Stimulated activated CD4-positive, alpha-beta T cell treated with anti-CD3 and anti-CD28 coated beads, Interleukin-1b, Interleukin-23, amount 100 ng/mL, for 48 hours (primary cell): ENCODE measurements at places on chromosomes 16 and 17.
A peak's percentile ranks its signal among the peaks of the same experiment; 100 is the strongest.

- DNase-seq, result no peak
Observed at GRCh38 chr17:75639771-75640555, 6.7 kb downstream of the SMIM5 start.

GRCh38 chr16:88279998-88280397, 102.8 kb upstream of the ZNF469 start:
- no peak for DNase-seq

- DNase-seq, result no peak
Observed at GRCh38 chr17:60240290-60240689, 90.5 kb downstream of the CA4 start.

GRCh38 chr16:75224306-75225082, 5.7 kb downstream of the CTRB1 start:
- no peak for DNase-seq

DNA sequence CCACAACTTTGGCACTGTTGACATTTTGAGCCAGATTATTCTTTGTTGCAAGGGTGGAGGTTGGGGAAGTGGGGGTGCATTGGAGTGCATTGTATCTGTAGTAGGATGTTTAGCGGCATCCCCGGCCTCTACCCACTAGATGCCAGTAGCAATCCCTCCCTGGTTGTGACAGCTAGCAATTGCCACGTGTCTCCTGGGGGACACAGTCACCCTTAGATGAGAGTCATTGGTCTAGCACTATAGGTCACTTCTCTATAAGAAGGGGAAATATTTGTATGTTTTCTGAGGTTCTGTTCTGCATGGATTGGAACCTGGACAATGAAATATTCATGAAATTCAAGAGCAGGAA, 32.4 kb downstream of the MSI2 start:
- no peak for DNase-seq

- DNase-seq, result no peak
Observed at GRCh38 chr16:23182679-23183542, at the start of gene SCNN1G. SCNN1G (plus strand) TSS chr16:23182745; CDS start chr16:23186272, 3,527 bp downstream.

DNA sequence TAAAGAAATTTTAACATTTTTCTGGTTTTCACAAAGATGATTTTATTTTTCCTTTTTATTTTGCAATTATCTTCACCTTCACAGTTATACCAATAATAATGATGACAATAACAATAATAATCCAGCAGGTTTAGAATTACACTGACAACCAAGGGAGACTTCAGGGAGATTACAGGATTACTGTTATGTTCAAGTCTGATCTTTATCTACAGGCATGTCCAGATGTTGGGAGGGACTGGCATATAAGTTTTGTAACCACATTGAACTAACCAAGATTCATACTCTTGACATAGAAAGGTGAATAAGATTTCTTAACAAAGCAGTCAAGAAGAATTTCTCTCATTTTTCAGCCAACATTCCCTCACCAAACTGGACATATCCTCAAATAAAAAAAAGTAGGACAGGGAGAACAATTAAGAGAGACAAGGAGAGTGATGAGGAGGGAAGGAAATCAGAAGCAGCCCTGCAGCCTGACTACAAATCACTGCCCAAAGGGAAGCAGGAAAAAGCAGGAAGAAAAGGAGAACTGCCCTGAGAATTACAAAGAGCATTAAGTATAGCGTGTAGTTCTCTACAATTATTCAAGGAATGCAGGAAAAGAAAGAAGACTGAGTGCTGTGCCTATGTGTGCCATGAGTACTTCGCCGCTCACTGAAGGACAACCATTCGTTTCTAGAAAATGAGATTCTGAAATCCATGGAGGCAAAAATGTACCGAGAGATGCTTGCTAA, 155.7 kb upstream of the C17orf78 start:
- DNase-seq, result no peak

- no peak for DNase-seq
Observed at GRCh38 chr17:70886648-70887047, 717.3 kb downstream of the KCNJ2 start.

- DNase-seq, result no peak
Observed at GRCh38 chr16:11629071-11630030, 38.9 kb upstream of the SNN start.

GRCh38 chr16:17988839-17989238, 347.7 kb downstream of the NPIPA8 start:
- no peak for DNase-seq

DNA sequence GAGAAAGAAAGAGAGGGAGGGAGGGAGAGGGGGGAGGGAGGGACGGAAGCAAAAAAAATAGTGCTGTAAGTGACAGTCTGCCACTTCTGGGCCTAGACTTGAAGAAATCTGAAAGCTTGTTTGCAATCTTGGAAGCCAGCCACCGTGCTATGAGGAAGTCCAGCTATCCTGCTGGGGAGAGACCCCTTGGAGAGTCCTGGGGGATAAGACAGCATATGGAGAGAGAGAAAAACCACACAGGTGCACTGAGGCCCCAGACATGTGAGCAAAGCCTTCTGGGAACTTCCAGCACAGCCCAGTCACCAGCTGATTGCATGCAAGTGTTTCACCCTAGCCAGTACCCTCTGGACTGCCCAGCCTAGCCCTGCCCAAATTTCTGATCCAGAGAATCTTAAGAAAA, 12.6 kb upstream of the ALOX12B start:
- no peak for DNase-seq

- no peak for DNase-seq
Observed at GRCh38 chr17:31560616-31561235, 169.3 kb downstream of the RAB11FIP4 start.

- peak; percentile 73 for DNase-seq
Observed at GRCh38 chr16:50665128-50665878, 15.8 kb downstream of the SNX20 start.

DNA sequence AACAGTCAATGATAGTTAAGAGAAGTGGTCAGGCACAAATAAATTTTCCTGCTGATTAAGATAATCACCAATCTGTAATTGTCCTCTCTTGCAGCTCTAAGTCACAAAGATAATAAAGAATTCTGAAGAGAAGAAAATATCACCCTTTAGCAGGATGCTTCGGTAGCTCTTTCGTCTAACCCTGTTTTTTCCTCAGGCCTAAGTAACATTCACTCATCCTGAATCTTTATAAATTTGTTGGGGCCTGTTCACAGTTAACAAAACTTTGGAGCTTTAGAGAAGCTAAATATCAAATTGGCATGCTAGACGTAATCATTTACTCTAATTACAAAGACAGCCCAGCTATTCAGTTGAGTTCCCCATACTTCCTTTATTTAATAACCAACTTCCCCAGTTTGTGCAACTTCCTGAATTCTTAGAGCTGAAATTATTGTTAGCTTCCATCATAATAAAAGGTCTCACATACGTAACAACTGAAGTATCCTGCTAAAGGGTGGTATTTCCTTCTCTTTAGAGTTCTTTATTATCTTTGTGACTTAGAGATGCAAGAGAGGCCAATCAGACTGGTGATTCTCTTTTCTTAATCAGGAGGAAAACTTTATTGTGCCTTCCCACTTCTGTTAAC, 118.6 kb downstream of the TANGO6 start:
- DNase-seq, result no peak

GRCh38 chr17:41976142-41976768, 9.7 kb downstream of the CNP start:
- no peak for DNase-seq

DNA sequence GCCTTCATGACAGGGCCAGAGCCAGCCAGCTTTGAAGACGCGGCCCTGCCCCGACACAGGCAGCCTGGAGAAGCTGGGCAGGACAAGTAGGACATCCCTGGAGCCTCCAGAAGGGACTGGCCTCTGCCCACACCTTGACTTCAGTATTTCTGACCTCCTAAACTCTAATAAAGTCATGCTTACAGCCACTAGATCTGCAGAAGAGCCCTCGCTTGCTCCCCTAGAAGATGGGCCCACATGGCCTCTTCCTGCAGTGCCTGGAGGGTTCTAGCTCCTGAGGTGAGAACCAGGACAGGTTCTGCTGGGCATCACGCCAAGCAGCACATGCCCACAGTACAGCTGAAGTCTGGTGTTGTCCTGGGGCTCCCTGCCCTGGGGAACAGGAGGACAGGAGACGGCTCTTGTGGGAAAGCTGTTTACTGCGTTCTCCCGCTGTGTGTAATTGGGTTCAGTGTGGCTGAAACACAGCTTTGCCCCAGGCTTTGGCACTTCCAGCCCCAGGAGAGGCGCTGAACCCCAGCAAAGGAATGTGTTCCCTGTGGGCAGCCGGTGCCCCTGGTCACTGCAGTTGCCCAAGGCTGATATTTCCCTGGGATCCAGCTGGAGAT, 2.6 kb downstream of the APRT start:
- DNase-seq, result no peak

DNA sequence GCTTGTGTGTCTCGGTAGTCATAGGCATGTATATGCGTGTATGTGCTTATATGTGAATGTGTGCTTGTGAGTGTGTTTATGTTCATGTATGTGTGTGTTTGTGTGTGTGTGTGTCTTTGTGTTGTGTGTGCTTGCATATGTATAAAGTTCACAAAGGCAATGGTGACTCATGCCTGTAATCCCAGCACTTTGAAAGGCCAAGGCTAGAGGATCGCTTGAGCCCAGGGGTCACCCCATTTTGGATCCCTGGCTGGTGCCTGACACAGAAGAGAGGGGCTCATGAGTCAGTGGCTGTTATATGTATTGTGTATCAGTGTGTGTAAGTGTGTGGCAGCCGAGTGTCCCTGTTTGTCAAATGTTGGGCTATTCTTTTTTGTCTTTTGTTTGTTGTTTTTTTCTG, 69.3 kb downstream of the ABCC1 start:
- DNase-seq, result no peak

GRCh38 chr17:917391-917811, 62.2 kb downstream of the NXN start:
- DNase-seq, result no peak

GRCh38 chr16:83856792-83857191, 42.1 kb upstream of the MLYCD start:
- no peak for DNase-seq

DNA sequence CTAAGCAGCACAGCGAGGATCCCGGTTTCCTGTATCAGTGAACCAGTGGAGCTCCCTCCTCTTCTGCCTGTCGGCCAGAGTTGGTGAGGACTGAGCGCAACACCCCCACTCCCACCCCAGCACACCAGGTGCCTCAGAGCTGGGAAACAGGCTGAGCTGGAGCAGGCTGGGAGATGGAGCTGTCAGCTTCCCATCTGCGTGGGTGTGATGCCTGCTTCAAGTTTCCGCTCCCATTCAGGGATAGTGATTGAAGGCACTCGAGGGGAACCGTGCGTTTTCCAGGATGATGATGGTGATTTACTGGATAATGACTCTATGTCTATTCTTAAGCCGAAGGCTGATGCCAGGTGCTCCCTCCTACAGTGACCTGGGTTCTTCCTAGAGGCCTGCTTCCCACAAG, 144.5 kb downstream of the TMEM132E start:
- DNase-seq, result no peak

- DNase-seq, result peak; percentile 53
Observed at GRCh38 chr16:30065943-30066760, 592 bp downstream of the ALDOA start.

GRCh38 chr16:12063004-12063395, 86.5 kb downstream of the SNX29 start:
- no peak for DNase-seq

DNA sequence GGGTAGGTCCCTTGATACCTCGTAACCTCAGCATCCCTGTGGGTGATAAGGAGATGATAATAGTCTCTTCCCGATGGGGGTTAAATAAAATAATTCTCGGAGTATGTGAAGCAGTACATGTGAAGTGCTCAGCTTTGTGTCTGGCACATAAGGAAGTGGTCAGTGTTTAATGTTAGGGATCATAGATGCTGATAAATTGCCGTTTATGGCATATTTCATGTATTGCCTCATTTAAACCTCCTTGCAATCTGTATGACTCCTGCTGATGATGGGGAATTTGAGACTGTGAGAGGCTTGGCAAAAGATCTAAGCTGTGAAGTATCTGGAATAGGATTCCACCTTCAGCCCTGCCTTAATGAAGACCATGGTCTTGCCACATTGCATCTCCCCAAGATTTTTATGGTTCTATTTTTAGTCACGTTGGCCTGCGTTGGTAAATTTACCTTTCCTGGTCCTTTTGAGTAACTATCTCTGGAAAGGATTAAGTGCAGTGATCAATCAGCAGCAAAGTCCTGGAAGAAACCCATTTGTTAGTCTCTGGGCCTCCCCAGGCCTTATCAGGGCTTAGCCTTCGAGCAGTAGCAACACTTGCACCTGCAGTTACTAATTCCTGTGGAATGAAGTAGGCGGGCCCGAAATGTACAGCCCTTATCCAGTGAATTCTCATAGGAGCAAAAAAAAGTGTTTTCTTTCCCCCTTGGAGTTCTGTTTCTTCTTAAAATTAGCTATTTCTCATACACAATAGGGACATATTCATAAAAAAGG, 144.9 kb downstream of the WWOX start:
- no peak for DNase-seq

GRCh38 chr16:8155275-8155674, 435.0 kb downstream of the TMEM114 start:
- DNase-seq, result no peak

DNA sequence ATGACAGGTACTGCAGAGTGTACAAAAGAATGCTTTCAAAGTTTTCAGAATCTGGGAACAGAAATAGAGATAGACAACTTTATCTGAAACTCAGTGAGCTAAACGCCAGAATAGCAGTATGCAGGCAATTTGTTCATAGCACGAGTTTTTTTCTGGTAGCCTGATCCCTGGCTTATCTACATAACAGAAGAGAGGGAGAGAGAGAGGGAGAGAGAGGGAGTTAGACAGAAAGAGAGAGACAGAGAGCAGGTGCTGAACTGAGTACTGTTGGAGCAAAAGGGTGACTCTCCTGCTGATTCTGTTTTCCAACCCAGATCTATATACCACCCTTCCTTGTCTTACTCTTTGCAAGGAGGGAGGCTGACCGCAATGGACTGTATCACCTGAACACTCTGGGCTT, 388.0 kb upstream of the CA10 start:
- no peak for DNase-seq

GRCh38 chr16:24491731-24492130, 47.6 kb upstream of the RBBP6 start:
- no peak for DNase-seq
